ENCODE measurements at places on chromosomes 2 and 18.

DNA sequence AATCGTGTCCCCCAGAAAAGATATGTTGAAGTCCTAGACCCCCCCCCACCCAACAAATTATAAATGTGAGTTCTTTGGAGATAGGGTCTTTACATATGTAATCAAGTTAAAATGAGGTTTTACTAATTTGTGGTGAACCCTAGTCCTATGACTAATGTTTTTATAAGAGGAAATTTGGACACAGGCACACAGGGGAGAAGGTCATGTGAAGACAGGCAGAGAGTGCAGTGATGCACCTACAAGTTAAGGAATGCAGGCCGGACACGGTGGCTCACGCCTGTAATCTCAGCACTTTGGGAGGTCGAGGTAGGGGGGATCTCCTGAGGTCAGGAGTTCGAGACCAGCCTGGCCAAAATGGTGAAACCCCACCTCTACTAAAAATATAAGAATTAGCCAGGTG is 5.8 kb upstream of the PMAIP1 start:
- DNase-seq, result no peak

- DNase-seq, result no peak
Observed at GRCh38 chr2:148362144-148362796, 282.3 kb upstream of the EPC2 start.

DNA sequence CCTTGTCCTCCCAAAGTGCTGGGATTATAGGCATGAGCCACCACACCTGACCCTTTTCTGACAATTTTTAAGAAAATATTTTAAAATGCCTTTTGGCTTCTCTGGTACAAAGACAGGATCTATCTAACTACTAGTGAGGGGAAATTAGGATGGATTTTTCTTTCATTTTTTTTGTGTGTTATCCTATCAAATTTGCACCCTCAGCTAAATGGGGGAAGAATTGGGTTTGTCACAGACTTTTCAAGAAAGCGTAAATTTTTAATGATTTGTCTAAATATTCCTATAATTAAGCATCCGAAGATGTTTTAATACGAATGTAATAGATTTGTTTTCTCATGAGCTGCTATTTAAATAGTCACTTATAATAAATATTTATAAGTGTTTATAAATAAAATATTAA is 340.0 kb upstream of the ETAA1 start:
- DNase-seq, result no peak

- DNase-seq, result no peak
Observed at GRCh38 chr2:33804155-33804554, 205.1 kb upstream of the FAM98A start.

- DNase-seq, result no peak
Observed at GRCh38 chr2:32330136-32330535, 26.7 kb upstream of the BIRC6 start.

GRCh38 chr2:239199041-239199768 is 201.6 kb downstream of the HDAC4 start:
- DNase-seq, result no peak

GRCh38 chr2:236972491-236973342 is 113.0 kb upstream of the COPS8 start:
- no peak for DNase-seq

DNA sequence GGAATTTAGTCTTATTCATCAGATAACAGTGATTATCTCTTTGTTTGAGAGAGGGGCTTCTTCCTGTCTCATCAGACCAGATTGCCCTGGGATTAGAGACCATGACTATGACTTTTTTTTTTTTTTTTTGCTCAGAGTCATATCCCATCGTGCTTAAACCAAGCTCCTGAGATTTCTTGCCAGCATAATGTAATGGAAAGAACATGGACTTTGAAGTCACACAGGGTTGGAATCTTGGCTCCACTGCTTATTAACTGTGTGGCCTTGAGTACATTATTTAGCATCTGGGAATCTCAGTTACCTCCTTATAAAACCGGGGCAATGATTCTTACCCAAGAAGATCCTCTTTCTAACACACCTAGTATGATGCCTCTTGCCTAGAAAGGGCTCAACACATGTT is 268.3 kb downstream of the DYSF start:
- DNase-seq, result no peak

GRCh38 chr18:58789876-58790240 is 74.8 kb upstream of the ZNF532 start:
- DNase-seq, result no peak

- DNase-seq, result no peak
Observed at GRCh38 chr2:46806526-46806925, 109.1 kb downstream of the MCFD2 start.

- DNase-seq, result no peak
Observed at GRCh38 chr2:86633155-86633651, 9.5 kb upstream of the RNF103 start.

DNA sequence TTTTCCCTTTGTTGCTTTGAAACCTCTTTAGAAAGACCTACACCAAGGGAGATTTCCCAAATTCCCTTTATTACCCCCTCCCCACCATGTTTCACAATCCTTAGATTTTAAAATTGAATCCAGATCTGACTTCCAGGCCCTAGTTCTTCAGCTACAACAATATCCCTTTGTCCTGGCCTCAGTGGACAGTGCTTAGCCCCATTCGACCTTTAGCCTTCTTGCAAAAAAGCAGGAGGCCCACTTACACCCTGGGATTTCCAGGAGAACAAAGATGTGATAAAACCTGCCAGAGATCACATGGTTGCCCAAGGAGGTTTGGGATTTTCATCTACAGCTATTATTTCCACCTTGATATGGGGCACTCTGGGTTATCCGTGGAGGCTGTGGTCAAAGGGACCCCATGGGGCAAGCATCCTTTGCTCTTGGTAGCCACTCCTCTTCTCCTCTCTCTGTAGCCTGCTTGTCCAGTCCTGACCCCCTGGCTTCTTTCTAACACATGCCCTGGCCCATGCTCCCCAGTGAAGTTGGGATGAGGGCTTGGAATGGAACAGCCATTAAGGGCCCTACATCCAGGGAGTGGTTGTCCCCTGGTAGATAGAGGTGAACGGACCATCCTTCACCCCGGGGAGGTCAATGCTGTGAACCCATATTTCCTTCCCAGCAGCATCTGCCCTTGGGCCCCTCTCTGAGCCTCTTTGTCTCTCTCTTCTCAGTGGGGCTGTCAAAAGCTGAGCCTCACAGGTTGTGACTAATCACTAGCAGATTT is 267.4 kb downstream of the DYSF start:
- DNase-seq, result no peak

GRCh38 chr2:75570024-75570947 is 9.5 kb upstream of the EVA1A start:
- no peak for DNase-seq

DNA sequence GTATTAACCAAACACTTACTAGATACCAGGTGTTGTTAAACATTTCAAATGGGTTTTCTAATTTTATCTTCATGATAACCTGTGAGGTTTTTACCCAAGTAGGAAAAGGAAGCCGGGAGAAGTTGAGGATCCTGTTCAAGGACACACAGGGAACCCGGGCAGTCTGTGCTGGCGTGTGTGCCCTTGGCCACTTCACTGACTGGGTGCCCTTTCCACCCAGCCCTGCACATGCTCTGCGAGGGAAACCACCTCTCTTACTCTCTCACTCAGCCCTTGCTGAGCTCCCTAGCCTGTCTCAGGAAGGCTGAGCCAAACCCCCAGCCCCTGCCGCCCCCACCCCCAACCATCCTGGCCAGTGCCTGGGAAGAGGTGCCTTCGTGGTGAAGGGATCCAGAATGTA is 51.8 kb downstream of the TEX44 start:
- DNase-seq, result no peak

DNA sequence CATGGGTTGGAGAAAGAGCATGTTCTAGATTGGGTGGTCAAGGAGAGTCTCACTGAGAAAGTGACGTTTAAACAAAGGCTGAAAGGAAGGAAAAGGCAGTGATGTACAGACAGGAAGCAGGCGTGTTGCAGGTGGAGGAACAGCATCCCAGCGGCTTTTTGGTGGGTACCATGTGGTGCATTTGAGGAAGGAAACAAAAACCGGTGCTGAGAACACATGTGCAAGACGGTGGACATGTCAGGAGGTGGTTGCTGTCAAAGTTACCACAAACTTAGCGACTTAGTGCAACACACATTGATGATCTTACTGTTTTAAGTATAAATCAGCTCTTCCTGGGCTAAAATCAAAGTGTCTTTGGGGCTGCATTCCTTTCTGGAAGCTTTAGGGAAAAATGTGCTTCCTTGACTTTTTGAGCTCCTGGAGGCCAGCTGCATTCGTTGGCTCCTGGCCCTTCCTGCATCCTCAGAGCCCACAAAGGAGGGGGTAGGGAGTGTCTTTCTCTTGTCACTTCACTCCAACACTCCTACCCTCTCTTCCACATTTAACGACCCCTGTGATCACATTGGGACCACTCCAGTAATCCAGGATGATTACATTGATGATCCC is 380.6 kb downstream of the FBXO15 start:
- DNase-seq, result no peak

DNA sequence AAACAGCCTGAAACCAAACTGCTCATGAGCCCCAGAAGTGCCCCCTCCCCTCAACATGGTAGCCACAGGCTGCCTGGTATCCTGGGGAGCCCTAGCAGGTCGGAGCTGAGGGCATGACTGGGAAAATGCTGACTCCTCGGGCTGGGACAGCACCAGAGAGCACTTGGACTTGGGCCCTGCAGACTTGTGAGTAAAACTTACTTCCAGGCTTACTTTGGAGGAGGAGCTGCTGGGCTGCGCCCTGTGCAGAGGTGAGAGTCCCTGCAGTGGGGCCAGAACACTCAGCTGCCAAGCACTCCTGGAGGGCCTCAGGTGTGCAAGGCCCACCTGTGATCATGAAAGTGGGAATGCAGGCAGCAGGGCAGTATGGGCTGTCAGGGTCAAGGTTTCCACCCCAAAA is 119.4 kb downstream of the SEPTIN10 start:
- DNase-seq, result no peak

DNA sequence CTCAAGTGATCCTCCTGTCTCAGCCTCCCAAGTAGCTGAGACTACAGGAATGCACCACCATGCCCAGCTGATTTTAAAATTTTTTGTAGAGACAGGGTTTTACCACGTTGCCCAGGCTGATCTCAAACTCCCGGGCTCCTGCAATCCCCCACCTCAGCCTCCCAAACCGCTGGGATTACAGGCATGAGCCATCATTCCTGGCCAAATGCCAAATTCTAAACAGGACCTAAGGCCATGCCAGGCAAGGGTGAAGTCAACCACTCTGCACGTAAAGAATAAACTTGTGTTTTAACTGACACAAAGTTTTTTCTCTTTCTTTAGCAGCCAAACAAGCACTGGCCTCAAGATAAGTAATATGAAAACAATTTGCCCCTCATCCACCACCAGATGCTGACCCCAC is 37.4 kb upstream of the SATB2 start:
- no peak for DNase-seq

- DNase-seq, result no peak
Observed at GRCh38 chr2:148512501-148512900, 132.1 kb upstream of the EPC2 start.

DNA sequence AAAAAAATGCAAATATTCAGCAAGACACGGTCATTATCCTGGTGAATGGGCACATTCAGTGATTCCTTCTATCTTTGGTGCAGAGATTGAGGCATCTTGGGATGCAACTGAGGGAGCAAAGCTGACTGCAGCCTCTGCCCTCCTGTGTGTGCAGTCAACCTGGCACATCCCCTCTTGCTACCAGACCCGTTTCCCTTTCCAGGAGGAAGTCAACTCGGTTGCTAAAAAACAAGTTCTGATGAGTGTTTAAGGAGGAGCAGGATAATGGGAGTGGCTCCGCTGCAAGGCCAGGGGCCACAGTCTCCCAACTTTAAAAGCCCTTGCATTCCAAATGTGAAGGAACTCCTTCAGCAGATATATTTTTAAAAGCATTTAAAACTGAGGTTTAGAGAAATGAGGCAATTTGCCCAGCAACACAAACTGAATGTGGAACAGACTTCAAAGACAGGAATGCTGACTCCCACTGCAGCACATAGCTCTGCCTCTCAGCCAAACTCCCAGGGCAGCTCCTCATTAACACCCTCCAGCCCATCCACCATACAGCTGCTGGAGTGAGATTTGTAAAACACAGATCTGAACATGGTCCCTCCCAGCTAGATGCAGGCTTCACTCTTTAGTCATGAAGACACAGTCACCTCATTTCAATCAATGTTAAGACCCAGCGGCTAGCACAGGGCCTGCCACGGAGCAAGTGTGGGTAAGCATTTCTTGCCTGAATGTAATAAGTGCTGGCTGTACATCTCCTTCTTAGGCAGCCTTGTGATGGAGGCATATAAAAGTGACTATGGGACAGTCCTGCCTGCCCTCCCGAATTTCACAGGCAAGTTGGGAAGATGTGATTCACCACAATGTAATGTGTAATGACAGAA is 54.3 kb downstream of the VSNL1 start:
- no peak for DNase-seq

GRCh38 chr2:240403396-240404104 is 31.9 kb upstream of the GPC1 start:
- no peak for DNase-seq

DNA sequence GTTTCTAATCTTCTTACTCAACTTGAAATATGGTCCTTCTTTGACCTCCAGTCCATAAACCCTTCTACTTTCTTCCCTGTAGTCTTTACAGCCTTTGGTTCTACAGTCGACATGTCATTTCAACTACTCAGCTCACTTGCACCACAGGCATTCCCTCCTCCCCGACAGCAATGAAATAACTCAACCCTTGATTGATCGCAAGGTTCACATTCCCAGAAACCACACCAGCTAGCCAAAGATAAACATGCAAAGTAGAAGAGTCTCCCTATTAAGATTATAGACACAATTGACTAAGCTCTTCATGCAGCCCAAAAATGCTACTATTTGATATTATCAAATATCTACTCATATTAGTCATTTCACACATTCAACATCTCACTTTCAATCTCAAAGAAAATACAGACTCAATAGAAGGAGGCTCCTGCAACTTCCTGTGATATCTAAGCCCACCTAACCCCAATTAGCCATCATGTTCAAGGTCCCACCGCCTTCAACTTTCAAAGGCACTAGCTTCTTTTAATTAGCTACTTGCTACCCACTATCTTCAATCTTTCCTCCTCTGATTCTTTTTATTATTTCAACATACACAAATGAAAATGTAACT is 50.8 kb downstream of the RTTN start:
- no peak for DNase-seq

- DNase-seq, result no peak
Observed at GRCh38 chr2:177625744-177626650, 233.4 kb downstream of the AGPS start.

DNA sequence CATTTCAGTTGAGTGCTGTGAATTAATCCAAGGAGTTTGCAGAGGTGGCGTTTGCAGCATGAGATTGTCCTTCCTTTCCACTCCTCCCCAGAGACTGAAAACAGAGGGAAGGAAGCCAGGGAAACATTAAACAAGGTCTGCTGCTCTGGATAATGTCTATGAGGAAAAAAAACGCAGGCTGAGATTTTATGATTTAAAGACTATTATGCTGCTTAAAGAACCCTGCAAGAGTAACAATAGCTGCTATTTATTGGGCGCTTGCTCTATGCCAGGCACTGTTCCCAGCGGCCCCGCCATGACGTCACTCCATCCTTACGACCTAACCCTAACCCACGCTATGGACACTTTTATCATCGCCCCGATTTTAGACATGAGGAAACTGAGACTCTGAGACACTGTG is 222.4 kb downstream of the BCL2 start:
- no peak for DNase-seq

Data from stimulated activated CD4-positive, alpha-beta T cell treated with anti-CD3 and anti-CD28 coated beads, Interleukin-1b, Interleukin-23, amount 100 ng/mL, for 1 hour (primary cell).